ENCODE measurements at places on chromosomes 1 and 21.

GRCh38 chr1:216523449-216524190, 100.4 kb upstream of the USH2A start:
- no peak for DNase-seq

GRCh38 chr1:19156676-19157075, 53.4 kb downstream of the UBR4 start:
- DNase-seq = no peak

GRCh38 chr1:58497499-58497898, 49.0 kb downstream of the OMA1 start:
- no peak for DNase-seq

DNA sequence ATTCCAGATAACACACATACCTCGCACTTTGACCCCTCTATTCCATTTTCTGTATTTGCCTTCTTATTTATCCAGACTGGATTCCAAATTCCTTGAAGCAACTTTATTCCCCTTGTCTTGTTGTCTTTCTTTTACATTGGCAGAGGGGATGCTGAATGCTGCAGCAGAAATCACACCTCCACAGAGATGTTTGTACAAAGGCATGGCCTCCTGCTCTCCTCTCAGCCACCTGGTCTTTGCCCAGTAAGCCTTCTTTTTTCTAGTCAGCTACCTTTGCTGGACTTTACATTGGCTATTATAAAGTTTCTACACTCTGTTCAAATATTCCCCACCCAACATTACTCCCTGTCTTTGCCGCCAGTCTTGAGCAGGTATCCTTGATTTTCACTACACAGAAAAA, 75.1 kb downstream of the LAMC1 start:
- DNase-seq = no peak

- no peak for DNase-seq
Observed at GRCh38 chr1:42825036-42825851, 8.0 kb upstream of the SVBP start.
